Left lobe of liver (tissue), 2 donors: ENCODE measurements at places on chromosomes 6 and 20.

- no peak for DNase-seq
These were observed 595.3 kb upstream of the ADGRB3 start for GRCh38 chr6:68039641-68040311.

- no peak for DNase-seq
These were observed 1202.0 kb upstream of the ADGRB3 start for GRCh38 chr6:67433124-67433523.

GRCh38 chr6:92684386-92684785 is 735.0 kb downstream of the EPHA7 start:
- DNase-seq: no peak

DNA sequence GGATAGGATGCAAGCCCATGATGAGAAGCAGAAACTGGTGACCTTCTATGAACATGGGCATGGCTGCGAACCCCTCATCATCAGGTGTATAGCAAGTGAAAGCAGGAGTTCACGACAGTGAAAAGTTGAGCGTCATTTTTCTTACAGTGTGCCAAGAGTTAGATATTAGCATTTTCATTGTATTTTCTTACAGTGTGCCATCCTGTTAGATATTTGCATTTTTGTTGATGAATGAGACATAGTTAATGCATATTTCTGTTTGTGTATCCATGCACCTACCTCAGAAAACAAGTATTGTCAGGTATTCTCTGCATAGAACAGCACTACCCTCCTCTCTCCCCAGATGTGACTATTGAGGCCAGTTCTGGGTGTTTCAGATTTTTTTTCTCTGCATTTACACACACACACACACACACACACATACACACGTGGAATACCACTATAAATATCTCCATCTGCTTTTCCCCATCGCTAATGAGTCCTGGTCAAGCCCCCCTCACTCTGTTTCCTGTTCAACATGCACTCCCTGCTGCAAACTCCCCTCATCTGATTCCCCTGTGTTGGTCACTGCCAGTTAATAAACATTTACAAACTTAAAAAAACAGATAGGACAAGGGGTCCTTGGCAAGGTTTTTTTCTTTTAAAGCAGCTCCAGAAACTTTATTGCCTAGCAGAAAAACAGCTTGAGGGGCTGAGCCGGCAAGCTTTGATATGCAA is 41.7 kb downstream of the PLN start:
- no peak for DNase-seq

DNA sequence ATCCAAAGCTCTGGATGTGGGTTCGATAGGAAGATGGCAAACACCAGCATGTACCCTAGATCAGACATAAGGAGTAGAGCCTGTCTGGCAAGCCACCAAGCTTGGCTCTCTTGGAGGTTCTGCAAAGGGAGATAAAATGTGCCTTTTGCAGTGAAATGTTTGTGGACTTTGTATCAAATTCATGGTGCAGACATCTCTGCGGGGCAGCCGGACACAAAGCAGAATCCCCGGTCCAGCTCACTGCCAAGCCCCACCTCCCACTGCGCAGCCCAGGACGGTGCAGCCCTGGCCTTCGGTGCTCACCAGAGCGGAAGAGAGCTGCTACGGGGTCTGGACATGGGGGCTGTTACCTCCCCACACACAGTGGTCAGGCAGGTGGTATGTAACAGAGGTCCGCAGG is 333.6 kb upstream of the JARID2 start:
- DNase-seq: peak; percentile 44

GRCh38 chr6:29763491-29764289 is 40.5 kb downstream of the HLA-F start:
- DNase-seq: no peak

GRCh38 chr20:47347661-47348435 is 8.7 kb downstream of the ZMYND8 start:
- no peak for DNase-seq

- no peak for DNase-seq
These were observed 3.0 kb downstream of the SLC22A1 start for GRCh38 chr6:160124605-160125004.

DNA sequence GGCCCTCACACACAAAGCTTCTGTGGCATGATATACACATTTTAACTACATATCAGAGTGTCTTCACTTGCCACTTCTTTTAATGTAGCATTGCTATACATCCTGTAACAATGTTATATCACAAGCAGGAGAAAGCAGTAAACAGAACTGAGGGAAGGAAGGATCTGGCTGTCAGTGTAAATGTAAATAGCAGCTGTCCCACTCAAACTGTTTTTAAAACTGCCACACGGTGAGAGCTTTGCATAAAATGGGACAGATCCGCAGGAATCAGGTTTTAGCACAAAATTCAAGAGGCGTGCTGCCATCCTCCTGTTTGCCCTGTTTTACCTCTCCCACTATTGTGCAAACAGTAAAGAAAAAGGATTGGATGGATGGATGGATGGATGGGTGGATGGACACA is 28.8 kb downstream of the TFAP2D start:
- DNase-seq: no peak

- DNase-seq: no peak
These were observed 157.0 kb downstream of the GJA1 start for GRCh38 chr6:121592261-121592935.

DNA sequence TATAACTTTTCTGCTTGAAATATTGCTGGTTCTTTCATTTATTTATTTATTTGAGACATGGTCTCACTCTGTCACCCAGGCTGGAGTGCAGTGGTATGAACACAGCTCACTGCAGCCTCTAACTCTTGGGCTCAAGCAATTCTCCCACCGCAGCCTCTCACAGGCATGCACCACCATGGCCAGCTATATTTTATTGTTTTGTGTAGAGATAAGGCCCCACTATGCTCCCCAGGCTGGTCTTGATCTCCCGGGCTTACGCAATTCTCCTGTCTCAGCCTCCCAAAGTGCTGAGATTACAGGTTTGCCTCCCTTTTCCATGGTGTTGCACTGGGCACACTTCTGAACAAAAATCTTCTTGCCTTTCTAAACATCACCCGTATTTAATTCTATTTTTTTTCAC is 39.1 kb upstream of the RNGTT start:
- DNase-seq: no peak

DNA sequence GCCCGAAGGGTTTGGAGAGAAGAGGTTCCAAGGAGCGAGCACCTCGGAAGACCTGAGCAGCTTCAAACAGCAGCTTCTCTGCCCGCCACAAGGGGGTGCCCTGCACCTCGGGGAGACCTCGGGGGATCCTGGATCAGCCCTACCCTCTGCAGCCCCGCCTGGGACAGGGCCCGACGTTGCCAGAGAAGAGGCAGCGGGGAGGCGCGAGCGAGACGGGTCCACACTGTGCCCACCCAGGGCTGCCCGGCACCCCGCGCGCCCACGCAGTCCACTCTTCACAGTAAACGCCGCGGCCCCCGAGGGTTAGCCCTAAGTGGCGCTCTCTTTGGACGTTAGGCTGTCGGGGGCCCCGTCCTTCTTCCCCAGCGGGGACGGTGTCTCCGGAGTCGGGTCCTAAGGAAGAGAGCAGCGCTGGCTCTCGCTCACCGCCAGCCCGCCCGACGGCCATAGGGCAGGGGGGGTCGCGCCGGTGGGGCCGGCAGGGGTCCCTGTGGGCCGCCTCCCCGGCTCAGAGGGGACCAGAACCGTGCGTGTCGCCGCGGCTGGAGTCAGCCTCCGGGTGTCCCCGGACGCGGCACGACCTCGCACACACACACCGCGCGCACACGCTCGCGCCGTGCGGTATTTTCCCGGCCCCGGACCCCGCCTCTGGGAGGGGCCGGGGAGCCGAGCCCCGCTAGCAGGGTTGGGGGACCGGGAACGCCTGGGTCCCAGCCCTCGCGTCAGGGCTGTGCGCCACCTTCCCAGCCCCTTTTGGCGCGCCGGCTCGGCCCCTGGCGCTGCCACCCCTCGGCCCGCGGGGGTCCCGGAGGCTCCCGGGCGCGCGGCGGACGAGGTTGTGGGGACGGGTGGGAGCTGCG is 929 bp downstream of the CDH22 start:
- DNase-seq: peak; percentile 55

DNA sequence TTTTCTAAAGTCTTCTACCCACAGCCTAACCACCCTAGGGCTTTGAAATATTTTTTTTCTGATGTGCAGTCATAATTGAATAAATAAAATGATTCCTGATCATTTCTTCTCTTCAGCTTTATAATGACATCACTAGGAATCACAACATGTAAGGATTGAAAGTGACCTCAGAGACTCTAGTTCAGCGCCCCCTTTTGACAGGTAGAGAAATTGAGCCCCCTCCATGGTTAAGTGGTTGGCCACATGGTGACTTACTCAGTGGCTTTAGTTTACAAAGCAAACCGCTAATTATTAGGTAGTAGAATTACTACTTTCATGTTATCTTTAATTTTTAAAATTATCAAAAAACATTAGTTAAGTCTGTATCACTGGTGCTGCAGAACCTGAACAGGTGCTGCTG is 13.3 kb upstream of the SLC2A12 start:
- no peak for DNase-seq

GRCh38 chr6:36337814-36338213 is 1.1 kb upstream of the BNIP5 start:
- no peak for DNase-seq

DNA sequence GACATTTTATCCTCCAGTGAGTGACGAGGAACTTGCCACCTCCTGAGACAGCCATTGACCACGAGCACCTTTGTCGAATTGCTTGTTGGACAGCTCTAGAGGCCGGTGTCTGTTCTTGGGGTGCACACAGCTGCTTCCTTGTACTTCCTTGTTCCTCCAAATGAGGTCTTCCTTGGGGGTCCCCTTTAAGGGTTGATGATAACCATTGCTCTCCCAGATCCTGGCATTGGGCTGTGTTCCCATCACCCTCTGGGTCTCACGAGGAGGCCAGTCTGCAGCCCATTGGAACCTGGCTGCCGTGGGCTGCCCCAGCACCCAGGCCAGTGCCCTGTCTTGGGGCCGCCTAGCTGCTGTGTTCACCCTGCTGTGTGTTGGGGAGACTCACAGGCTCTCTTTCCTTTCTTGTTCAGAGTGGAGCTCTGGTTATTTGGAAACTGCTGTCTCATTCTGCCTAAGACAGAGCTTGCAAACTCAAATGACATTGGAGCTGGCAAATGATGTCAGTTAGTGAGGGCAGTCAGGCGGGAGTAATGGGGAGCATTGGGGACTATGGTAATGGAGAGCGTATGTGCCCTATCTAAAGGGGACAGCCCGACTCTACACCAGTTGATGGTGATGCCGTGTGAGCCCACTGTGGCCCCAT is 25.7 kb downstream of the PPP1R16B start:
- no peak for DNase-seq

DNA sequence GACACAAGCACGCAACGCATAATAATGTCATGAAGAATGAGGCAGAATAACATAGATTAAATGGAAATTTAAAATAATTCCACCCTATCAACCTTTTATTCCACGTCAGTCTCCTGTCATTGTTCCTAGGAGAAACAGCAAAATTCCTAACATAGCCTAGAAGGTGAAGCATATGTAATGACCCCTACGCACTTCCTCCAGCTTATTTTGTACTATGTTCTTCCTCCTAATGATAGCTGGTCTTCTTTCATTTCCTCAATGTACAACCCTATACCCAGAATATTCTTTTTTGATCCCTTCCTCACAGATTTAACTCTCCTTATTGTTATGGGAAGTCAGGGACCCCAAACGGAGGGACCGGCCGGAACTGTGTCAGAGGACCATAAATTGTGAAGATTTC is 122.0 kb upstream of the CARMIL1 start:
- no peak for DNase-seq

- DNase-seq: no peak
These were observed 42.7 kb upstream of the FAM210B start for GRCh38 chr20:56316051-56316450.

GRCh38 chr6:132310921-132311320 is 90.4 kb downstream of the MOXD1 start:
- no peak for DNase-seq

DNA sequence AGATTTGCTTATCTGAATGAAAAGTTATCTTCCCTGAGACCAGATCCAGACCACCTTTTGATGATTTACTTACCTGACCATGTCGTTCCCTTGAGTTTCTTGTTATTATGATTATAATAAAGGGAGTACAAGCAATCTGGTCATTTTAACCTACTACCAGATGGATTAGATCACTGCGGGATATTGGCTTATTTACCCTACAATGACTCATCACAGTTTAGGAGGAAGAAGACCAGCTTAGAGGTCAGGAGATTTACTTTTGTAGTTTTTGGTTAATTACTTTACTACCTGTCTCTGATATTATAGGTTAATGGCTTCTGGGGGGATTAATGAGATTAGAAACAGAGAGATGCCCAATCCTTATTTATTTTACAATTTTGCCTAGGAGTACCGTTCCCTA is 10.7 kb downstream of the PKIB start:
- DNase-seq: no peak

DNA sequence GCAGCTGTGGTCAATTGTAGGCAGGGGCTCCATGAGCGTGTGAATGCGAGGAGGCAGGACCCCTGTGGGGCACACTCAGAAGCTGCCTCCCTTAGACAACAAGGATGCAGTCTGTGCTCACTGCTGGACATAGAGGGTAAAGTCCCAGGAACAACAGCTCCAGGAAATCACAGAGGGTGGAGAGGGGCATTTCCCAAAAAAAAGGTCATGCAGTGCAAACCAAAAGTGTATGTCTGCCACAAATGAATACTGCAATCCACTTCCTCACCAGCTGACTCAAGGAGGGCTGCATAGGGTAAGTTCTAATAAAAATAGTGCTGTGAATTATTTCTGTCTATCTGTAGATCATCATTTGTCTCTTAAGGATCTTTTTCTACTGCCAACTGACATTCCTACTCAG is 95.8 kb downstream of the RNF182 start:
- no peak for DNase-seq

DNA sequence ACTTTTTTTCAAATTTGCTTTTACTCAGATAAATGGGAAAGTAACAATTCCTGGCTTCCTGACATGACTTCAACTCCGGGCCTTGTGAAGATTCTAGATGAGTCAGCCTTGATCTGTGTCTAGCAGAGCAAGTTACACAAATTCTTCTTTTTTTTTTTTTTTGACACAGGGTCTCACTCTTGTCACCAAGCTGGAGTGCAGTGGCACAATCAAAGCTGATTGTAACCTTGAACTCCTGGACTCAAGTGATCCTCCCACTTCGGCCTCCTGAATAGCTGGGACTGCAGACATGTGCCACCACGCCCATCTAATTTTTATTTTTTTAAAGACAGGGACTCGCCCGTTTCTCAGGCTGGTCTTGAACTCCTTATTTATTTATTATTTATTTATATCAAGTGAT is 7.3 kb upstream of the ARHGAP18 start:
- no peak for DNase-seq

GRCh38 chr6:113719545-113719944 is 137.6 kb upstream of the MARCKS start:
- DNase-seq: no peak
